HuH-7.5 (cell line): ENCODE measurements at places on chromosomes 16 and 17.
A peak's percentile ranks its signal among the peaks of the same experiment; 100 is the strongest.

- DNase-seq: no peak
Measured at GRCh38 chr16:68287276-68288251, 23.2 kb downstream of the SLC7A6OS start.

- peak; percentile 51 for DNase-seq
Measured at GRCh38 chr17:38605411-38605840, 326 bp downstream of the SRCIN1 start.

DNA sequence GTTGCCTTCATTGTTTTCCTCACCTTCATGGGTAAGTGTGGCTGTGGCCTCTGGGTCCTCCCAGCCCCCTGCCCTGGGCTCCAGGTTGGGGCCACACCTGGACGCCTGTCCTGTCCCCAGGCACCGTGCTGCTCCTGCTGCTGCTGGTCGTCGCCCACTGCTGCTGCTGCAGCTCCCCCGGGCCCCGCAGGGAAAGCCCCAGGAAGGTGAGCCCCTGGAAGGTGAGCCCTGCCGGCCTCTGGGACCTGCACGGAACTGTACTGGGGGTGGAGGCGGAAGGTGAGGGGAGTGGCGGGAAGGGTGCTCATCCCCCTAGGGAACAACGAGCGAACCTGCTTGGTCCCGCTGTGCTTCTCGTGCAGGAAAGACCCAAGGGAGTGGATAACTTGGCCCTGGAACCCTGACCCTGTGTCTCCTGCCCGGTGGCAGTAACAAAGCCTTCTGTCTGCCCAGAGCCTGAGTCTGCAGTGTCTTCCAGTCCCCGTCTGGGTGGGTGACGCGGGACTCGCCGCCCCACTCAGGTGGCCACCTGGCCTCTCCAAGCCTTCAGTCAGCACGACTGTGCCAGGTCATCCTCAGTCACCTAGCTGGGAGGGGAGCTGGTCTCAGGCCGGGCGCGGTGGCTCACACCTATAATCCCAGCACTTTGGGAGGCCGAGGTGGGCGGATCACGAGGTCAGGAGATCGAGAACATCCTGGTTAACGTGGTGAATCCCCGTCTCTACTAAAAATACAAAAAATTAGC lies 831 bp downstream of the SMIM22 start:
- no peak for DNase-seq

DNA sequence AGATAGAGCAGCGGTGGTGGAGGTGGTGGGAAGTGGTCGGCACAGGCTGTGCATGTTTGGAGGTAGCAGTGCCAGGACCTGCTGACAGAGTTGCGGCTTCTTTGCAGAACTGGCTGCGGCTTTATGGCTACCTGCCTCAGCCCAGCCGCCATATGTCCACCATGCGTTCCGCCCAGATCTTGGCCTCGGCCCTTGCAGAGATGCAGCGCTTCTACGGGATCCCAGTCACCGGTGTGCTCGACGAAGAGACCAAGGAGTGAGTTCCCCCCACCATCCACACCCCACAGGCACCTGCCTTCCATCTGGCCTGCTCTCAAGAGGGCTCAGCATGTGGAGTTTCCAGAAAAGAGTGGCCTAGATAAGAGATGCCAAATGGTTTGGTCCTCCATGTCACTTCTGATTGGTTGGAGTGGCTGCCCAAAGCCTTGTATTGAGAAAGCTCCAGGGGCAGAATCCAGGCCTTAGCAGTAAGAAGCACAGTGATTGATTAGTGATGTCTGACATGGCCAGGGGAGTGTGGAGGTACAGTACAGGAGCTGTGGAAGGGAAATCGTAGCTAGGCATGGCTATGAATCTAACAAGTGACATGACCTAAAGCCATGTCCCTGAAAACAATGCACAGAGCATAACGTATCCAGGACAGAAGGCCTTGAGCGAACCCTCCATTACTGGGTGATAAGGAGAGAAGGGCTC lies 12.0 kb downstream of the MMP15 start:
- DNase-seq: no peak

DNA sequence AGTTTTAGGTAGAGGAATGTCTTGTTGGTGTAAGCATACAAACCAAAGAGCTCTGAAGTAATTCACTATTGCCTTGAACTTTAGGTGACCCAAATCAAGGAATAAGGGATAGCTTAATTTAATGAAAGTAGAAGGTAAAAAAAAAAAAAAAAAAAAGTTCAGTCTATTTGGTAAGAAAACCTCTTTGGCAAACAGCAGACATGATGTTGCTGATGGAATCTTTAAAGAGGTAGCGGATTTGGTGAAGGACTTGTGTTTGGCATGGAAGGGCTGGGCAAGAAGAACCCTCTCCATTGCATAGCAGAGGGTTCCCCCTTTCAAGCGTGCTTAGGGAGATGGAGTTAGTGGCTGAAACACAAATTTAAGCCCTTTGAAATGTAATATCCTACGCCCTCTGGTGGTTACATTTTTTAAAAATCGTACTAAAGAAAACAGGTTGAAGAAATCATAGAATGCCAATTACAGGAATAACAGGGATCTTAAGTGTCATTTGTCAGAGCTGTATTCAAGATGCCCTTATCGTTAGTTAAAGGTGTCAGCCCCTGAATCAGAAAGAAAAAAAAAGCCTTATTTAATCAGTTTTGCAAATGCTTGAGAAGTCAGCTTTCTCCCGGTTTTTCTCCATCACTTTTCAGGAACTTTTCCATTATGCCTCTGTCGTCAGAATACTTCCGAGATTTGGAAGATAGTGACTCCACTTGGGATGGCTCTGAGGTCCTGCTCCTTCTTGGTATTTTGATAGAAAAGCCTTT lies 383.1 kb downstream of the KCNJ2 start:
- peak; percentile 40 for DNase-seq

DNA sequence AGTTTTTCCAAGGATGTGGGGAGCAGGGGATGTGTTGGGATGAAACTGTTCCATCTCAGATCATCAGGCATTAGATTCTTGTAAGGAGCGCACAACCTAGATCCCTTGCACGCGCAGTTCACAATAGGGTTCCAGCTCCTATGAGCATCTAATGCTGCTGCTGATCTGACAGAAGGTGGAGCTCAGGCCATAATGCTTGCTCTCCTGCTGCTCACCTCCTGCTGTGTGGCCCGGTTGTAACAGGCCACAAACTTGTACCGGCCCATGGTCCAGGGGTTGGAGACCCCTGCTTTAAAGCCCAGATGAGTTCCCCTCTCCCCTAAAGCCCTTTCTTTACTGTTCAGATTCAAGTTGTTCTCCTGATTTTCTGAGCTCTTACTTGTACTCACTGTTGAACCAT lies 44.8 kb downstream of the RNF135 start:
- no peak for DNase-seq

GRCh38 chr17:2977157-2977556 lies 86.2 kb downstream of the OR1D5 start:
- DNase-seq: no peak

GRCh38 chr17:12958786-12959185 lies 59.0 kb downstream of the ELAC2 start:
- DNase-seq: no peak

- DNase-seq: peak; percentile 78
Measured at GRCh38 chr16:4298761-4299522, 16.9 kb upstream of the GLIS2 start.

- no peak for DNase-seq
Measured at GRCh38 chr17:40451420-40451819, 8.2 kb downstream of the IGFBP4 start.

- DNase-seq: no peak
Measured at GRCh38 chr16:9115277-9115676, 23.8 kb downstream of the HAPSTR1 start.

DNA sequence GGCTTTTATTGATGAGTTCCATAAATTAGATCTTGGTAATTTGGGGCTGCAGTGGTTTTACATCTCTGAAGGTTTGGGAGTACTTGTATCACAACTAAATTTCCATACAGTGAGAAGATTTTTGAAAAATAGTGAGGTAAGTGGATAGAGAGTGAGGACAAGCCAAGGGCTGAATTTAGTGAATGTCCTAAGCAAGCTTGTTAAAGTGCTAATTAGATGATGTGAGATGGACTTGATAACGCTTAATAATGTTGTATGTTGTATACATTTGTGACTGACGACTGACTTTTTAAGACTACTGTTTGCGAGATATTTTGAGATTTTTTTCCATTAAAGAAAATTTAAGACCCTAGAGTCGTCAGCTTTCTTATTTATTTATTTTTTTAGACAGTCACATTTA lies 3.9 kb downstream of the NFATC3 start:
- DNase-seq: no peak

DNA sequence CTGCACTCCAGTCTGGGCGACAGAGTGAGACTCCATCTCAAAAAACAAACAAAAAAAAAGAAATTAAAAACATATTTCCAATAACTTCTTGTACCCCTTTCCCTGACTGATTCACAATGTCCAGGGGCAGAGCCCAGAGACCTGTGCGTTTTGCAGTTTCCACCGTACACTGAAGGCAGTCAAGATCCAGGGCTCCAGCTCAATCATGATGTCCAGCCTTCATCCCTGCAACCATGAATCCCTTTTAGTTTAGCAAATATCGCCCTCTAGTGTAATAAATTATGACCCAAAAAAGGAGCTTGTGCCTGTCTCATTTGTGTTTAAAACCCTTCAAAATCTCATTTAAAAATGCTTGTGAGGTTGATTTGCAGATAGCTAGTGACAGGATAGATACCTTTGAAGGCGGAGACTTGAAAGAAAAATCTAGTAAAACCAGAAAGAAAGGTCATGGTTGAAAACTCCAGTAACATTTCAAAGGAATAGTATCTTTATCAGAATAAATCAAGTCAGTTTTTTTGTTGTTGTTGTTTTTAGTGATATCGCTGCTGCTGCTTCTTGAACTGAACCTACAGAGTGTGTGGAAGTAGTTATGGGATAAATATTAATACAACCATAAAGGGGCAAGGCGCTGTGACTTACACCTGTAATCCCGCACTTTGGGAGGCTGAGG lies 3.7 kb upstream of the ERN1 start:
- peak; percentile 72 for DNase-seq

GRCh38 chr16:19073863-19074262 lies 6.4 kb downstream of the COQ7 start:
- DNase-seq: no peak

- no peak for DNase-seq
Measured at GRCh38 chr17:12664252-12664651, 1.4 kb upstream of the MYOCD start.

GRCh38 chr16:2333772-2334379 lies 6.7 kb downstream of the ABCA3 start:
- no peak for DNase-seq

DNA sequence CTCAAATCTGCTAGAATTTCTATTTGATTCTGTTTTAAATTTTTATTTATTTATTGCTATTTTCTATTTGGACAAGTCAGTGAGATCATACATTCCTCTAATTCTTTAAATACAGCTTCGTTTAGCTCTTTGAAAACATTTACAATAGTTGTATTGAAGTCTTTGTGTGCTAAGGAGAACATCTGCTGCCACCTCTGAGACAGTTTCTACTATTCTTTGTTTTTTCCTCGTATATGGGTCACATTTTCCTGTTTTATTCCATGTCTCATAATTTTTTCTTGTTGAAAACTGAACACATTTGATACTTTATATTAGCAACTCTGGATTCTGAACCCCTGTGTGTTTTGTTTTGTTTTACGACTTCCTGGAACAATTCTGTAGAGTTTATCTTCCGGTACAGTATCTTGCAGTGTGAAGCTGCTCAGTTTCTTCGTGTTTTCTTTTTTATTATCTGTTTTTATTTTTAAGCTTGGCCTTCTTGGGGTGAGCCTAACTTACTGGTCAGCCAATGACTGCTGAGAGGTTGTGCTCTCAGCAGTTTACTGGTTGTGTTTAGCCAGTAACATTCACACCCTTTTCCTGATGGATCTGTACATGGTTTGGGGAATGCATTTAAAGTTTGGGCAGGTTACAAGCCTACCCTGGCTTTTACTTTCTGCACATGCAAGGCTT lies 99.0 kb downstream of the CA4 start:
- no peak for DNase-seq

- DNase-seq: no peak
Measured at GRCh38 chr16:59964232-59964924, 1230.3 kb upstream of the GOT2 start.

GRCh38 chr17:31320791-31321190 lies 631 bp downstream of the EVI2A start:
- no peak for DNase-seq

- no peak for DNase-seq
Measured at GRCh38 chr16:83338941-83339340, 468.8 kb upstream of the HSBP1 start.

GRCh38 chr17:13154930-13155329 lies 137.1 kb upstream of the ELAC2 start:
- DNase-seq: no peak

GRCh38 chr17:55758171-55758570 lies 7.3 kb downstream of the PCTP start:
- DNase-seq: no peak

GRCh38 chr16:49838441-49839016 lies 17.4 kb downstream of the ZNF423 start:
- DNase-seq: no peak

DNA sequence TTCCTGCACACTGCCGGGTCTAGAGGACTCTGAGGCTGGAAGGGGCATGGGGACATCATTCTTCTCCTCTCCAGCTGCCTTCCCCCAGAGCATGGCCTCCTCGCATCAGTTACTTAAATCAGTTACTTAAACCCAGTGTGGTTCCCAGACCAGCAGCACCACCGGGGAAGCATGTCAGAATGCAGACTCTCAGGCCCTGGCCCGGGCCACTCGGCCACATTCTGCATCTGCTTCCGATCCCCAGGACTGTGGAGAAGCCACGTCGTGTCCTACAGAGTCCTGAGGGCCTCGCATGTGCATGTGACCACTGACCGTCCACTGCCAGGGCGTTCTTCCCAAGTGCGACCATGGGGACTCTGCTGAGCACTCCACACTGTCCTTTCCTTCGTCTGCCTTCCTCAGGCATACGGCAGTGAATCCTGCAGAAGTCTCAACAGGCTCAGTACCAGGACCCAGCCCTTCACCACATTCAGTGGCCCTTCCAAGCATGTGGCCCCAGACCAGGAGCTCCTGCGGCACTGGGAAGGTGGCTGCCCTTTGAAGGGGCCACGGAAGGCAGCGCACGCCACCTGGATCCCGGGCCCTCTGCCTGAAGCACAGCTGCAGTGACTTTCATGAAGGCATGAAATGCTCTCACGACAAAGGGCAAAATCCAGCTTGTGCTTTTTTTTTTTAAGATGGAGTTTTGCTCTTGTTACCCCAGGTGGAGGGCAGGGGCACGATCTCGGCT lies 46.9 kb upstream of the RASD1 start:
- DNase-seq: no peak

GRCh38 chr16:66326991-66327513 lies 39.4 kb upstream of the CDH5 start:
- DNase-seq: no peak

GRCh38 chr17:9115214-9116191 lies 94.2 kb downstream of the NTN1 start:
- DNase-seq: peak; percentile 24

- no peak for DNase-seq
Measured at GRCh38 chr17:73271072-73271471, 9.4 kb upstream of the CPSF4L start.

GRCh38 chr16:69479775-69480174 lies 55.4 kb downstream of the CYB5B start:
- no peak for DNase-seq

DNA sequence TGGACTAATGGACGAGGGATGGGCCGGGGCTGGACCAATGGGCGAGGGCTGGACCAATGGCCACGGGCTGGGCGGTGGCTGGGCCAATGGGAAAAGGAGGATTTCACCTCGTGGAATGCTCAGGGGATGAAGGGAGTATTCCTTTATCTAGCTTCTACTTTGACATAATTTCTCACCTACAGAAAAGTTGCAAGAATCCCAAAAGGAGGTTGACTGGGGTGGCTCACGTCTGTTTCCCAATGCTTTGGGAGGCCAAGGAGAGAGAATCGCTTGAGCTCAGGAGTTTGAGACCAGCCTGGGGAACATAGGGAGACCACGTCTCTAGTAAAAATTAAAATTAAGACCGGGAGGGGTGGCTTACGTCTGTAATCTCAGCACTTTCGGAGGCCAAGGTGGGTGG lies 5.7 kb upstream of the FLYWCH1 start:
- no peak for DNase-seq
